ENCODE measurements at places on chromosomes 12 and 14.

DNA sequence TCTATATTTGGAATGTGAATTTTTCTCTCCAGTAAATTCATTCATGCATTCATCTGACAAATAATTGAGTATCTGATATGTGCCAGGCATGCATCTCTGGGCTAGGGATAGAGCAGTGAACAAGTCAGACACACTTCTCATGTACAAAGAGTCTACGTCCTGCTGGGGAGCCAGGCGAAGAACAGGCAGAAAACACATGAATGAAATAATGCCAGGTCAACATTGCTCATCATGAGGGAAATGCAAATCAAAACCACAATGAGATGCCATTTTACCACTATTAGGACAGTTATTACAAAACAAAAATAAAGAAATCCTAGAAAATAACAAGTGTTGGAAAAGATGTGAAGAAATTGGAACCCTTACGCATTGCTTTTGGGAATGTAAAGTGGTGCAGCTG lies 90.3 kb downstream of the PAX9 start:
- no peak for DNase-seq

DNA sequence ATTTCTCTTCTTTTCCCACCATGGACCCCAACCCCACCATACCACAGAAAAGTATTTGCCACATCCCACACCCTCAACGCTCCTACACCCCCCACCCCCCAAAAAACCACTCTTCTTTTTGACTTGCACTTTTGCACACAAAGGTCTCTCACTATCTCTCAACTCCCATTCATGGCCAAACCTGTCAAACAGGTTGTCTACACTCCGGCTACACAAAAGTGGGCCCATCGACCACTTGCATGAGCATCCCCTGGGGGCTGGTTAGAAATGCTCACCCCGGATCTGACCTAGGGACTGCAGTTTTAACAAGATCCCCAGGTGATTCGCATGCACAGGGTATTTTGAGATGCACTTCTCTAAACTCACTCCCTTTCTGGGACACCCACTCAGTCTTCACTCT lies 248.2 kb downstream of the DPF3 start:
- no peak for DNase-seq

- no peak for DNase-seq
These were observed 2.5 kb upstream of the ALDH2 start for GRCh38 chr12:111764120-111764821.

GRCh38 chr12:130993759-130994670 lies 40.3 kb downstream of the ADGRD1 start:
- peak; percentile 92 for DNase-seq

- DNase-seq = no peak
These were observed 278.5 kb upstream of the PLEKHG7 start for GRCh38 chr12:92424338-92424737.

GRCh38 chr12:34333337-34333736 lies 311.0 kb downstream of the ALG10 start:
- no peak for DNase-seq

DNA sequence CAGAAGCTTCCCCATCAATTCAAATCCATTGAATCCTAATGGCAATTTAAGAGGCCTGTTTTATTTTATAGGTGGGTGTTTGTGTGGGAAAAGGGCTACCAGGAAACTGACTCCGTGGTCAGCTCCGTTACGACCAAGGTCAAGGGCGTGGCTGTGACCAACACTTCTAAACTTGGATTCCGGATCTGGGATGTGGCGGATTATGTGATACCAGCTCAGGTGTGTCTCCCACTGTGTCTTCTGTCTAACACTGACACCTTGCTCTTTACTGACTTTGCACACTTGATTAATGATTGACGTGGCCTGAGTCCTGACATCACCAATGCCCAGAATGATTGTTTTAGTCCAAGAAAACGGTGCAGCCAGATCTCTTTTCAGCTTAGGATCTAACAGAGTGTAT lies 7.1 kb downstream of the P2RX4 start:
- no peak for DNase-seq

Measured in NCI-H1417 (cell line).